Fibroblast of the aortic adventitia (primary cell): ENCODE measurements at places on chromosomes 16 and 17. TPM values are rescaled to one million over a fixed set of nuclear protein-coding genes. Genes with fewer than 3 reads are reported as not detected.

TMEM114 gene
- total RNA-seq, result not detected in 2 replicates

HSD17B1 gene
- total RNA-seq, result 0.99 and 4.7 TPM in 2 replicates

ACSM2A gene
- not detected in 2 replicates for total RNA-seq

KRT27 gene
- not detected in 2 replicates for total RNA-seq

CBFB gene
- total RNA-seq, result 74.3 and 125 TPM in 2 replicates

C16orf96 gene
- under 0.01 TPM in 1 of 2 replicates, not detected in the other for total RNA-seq

PDF gene
- total RNA-seq, result 16.9 and 26.7 TPM in 2 replicates

SEPTIN1 gene
- 0.09 TPM in 1 of 2 replicates, not detected in the other for total RNA-seq

WDR45B gene
- 32.0 and 47.0 TPM in 2 replicates for total RNA-seq

TNFRSF12A gene
- total RNA-seq, result 26.7 and 124 TPM in 2 replicates

RHOT2 gene
- 24.4 and 34.5 TPM in 2 replicates for total RNA-seq

KRTAP4-4 gene
- not detected in 2 replicates for total RNA-seq

FOXJ1 gene
- not detected in 2 replicates for total RNA-seq

MYO15A gene
- 0.45 and 1.6 TPM in 2 replicates for total RNA-seq

MT1G gene
- total RNA-seq, result not detected in 2 replicates

MYOCD gene
- 0.16 and 0.18 TPM in 2 replicates for total RNA-seq
